ENCODE measurements at places on chromosomes 1 and 21.

DNA sequence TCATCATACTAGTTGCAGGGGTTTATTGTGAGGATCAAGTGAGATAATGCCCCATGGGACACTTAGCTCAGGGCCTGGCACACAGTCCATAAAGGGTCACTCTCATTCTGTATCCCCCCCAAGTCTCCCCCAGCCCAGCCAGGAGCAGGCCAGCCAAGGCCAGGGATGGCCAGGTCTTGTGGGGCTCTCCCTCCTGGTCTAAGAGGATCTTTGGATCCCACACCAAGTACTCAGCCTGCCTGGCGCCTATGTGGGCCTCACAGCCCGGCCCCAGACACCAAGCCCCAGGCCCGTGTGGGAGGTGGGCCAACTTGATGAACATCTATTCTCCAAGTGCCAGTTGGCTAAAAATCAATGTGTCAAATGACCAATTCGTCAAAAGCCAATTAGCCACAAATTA lies 117.8 kb downstream of the GLIS1 start:
- no peak for DNase-seq

- no peak for DNase-seq
Observed at GRCh38 chr1:208731981-208732821, 488.0 kb upstream of the PLXNA2 start.

GRCh38 chr1:244730153-244730933 lies 77.4 kb downstream of the DESI2 start:
- DNase-seq = peak; percentile 52

GRCh38 chr21:14469641-14470040 lies 76.5 kb downstream of the SAMSN1 start:
- DNase-seq = no peak

- DNase-seq = no peak
Observed at GRCh38 chr1:183212870-183213269, 26.8 kb downstream of the LAMC2 start.

Measured in HuH-7.5 (cell line).